Lower leg skin (tissue), 4 donors: ENCODE measurements at places on chromosomes 11 and 22. TPM values are rescaled to one million over a fixed set of nuclear protein-coding genes. Genes with fewer than 3 reads are reported as not detected.

DNA sequence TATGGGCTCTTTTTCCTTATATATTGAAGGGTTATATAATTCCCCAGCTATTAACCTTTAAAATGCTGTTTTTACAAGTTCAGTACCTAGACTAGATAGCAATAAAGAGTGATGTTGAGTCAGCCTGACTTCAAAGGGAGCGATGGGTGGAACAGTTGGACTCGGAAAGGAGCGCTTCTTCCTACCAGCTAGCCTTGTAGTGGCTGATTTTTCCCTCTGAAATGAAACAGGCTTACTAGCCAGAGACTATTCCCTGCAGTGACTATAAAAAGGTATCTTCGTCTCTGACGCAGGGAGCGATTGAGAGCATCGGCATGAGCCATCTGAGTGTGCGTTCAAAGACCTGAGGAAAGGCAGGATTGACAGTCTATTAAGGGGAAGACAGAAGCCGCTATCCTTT, 66.0 kb upstream of the GRAMD1B start:
- DNase-seq, result no peak

DNA sequence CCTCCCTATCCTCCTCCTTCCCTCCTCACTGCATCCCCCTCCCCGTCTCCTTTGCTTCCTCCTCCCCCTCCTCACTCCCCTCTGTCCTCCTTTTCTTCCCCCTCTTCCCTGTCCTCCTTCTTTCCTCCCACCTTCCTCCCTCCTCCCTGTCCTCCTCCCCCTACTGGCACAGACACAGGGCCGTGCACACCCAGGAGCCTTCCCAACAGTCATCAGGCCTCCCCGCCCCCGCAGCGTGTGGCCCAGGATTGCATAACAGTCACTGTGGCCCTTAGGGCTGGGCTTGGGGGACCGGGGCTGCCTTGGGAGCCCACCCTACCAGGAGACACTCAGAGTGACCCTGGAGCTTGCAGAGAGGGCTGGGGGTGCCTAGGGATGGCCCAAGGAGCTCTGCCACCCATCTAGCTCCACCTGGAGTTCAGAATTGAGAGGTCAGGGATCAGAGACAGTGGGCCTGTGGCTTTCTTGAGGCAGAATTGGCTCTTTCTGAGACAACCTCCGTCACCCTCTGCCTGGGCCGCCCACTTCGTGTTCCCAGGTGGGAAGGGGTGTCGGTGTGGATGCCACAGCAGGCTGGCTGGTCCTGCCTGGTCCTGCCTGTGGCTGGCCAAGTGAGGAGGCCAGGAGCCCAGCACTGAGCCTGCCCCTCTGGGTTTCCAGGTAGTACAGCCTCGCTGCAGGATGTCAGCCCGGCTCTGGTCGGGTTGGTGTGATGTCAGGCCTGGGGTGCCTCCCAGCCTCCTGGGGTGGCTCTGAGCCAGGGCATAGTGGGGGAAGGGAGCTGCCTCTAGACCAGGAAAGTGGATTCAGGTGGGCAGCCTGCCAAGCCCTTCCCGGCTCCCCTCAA, 1.6 kb downstream of the SPI1 start:
- DNase-seq, result no peak

DNA sequence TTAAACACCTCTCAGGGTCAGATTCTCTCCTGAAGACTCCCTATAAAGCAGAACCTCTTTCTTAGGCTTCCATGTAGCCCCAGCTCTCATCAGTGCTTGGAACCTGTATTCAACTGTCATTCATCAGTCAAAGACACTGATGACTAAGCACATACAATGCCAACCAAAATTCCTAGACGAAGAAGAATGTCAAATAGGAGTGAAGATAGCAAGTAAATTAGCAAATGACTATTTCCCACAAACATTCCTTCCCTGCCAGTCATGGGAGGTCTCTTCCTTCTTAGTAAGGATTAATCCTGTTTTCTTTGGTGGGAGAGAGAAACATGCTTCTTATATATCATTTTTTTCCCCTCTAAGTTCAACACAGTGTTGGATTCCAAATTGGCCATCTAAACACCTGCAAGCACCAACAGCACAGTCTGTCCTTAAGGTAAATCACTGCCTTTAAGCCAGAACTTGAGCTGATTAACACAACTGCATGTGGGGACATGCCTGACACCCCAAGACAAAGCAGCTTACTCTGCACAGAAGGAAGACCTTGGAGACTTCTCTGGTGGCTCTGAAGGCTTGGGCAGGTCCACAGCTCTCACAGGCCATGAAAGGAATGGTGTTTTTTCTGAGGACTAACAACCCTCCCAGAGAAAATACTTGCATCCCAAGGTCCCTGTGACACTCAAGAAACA, 47.5 kb upstream of the ME3 start:
- no peak for DNase-seq

DNA sequence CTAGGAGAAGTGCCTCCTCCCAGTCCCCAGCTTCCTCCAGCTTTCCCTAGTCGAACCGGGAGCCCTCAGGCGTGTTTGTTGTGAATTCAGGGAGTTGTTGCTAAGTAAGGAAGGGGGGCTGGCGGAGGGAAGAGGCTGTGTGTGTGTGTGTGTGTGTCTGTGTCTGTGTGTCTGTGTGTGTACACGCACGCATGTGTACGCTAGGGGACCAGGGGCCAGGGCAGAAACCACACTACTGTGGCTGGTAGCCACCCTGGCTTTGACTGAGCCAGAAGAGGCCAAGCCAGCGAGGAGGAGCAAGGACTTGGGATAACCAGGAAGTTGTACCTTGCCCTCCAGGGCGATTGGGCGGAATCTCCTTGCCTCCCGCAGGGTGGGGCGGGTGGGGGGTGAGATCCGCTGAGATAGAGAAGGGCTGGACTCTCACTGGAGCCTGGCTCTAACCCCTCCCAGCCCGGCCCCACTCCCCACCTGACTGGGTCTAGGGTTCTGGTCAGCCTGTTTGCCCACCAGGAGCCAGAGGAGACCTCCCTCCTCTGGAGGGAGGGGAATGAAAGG, 7.5 kb downstream of the BCL9L start:
- peak; percentile 95 for DNase-seq

DNA sequence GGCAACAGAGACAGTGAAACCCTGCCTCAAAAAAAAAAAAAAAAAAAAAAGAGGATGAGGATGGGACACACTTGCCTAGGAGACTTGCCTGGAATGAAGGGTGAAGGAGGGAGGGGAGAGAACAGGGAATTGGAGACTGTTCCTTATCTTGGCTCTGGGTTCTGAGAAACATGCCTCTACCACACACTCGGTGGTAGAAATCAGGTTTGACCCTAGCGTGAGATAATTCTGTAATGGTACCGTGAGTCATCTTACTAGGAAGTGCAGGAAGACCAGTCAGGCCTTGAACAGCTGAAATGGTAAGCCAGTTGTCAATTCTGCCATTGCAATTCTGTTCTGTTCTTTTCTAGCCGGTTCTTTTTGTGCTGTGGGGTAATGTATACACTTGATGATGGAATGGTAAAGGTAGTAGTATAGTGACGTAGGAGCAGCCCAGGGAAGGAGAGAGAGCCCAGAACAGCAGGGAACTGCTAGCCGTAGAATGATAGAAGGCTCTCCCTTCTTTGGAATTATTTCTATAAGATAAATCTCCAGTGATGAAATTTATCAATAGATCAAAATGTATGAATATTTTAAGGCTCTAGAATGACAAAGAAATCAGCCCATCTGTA, 3.9 kb upstream of the AMBRA1 start:
- DNase-seq, result no peak

OR52I1 gene
- total RNA-seq, result not detected
